ENCODE measurements at places on chromosomes 7 and 10. TPM values are rescaled to one million over a fixed set of nuclear protein-coding genes. Genes with fewer than 3 reads are reported as not detected.

DNA sequence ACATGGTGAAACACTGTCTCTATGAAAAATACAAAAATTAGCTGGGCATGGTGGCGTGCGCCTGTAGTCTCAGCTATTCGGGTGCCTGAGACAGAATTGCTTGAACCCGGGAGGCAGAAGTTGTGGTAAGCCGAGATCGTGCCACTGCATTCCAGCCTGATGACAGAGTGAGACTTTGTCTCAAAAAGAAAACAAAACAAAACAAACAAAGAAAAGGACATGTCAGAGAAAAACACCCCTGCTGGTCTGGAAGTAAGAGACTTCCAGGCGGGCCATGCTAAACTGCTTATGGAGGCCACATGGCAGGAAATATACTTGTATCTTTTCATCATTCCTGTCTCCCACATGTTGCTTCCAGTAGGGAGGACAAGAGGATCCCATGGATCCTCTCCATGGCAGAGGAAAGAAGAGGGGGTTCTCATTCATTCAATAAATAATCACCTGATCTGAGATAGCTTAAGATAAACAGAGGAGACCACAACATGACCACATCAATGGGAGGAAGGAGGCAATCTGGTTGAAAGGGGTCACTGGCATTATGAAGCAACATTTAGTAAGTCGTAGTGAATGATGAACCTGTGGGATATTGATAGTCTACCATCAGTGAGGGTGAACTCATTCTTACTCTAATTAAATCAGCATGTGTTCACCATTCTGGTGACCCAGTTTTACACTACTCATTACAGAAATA lies 60.5 kb upstream of the ZNF138 start:
- no peak for DNase-seq
- no peaks in the 10 kb centered on the region for H3K27me3 ChIP-seq
- H3K27ac ChIP-seq: no peak overlapping the region

GRCh38 chr7:128356546-128357216 lies 4.8 kb downstream of the PRRT4 start:
- no peaks in the 10 kb centered on the region for H3K36me3 ChIP-seq
- no peak overlapping the region for H3K4me3 ChIP-seq
- no peaks in the 10 kb centered on the region for H3K4me1 ChIP-seq
- H3K27me3 ChIP-seq: peaks cover 87% of the 10 kb centered on the region
- DNase-seq: no peak

- no peaks in the 10 kb centered on the region for H3K36me3 ChIP-seq
- DNase-seq: no peak
- H3K27me3 ChIP-seq: no peaks in the 10 kb centered on the region
- H3K4me3 ChIP-seq: no peak overlapping the region
- H3K27ac ChIP-seq: no peak overlapping the region
- no peaks in the 10 kb centered on the region for H3K4me1 ChIP-seq
These were observed 42.6 kb downstream of the KIAA1217 start for GRCh38 chr10:24251547-24251946.

DNA sequence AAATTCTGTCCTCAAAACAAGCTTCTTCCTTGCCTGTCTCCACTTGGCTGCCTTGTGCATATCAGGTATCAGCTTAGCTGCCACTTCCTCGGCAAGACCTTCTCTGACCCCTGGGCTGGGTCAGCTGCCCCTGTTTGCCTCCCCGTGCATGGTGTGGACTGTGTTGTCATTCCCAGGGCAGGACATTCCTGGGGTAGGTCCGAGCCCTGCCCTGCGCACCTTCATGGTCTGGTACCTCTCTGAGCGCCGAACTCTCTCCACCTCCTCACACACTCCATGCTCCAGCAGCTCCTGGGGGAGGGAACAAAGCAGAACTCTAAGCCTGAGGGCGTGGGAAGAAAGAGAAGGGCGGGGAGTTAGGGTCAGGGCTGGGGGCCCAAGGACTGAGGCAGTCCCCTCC lies 3.8 kb downstream of the POLM start:
- no peak overlapping the region for H3K4me3 ChIP-seq
- H3K27me3 ChIP-seq: no peaks in the 10 kb centered on the region
- DNase-seq: no peak
- peaks cover 2% of the 10 kb centered on the region for H3K4me1 ChIP-seq
- H3K27ac ChIP-seq: no peak overlapping the region
- H3K36me3 ChIP-seq: peaks cover 52% of the 10 kb centered on the region

GRCh38 chr10:19730167-19730906 lies 85.9 kb upstream of the PLXDC2 start:
- DNase-seq: peak; percentile 68
- no peaks in the 10 kb centered on the region for H3K36me3 ChIP-seq
- no peak overlapping the region for H3K4me3 ChIP-seq
- H3K27me3 ChIP-seq: no peaks in the 10 kb centered on the region

DNA sequence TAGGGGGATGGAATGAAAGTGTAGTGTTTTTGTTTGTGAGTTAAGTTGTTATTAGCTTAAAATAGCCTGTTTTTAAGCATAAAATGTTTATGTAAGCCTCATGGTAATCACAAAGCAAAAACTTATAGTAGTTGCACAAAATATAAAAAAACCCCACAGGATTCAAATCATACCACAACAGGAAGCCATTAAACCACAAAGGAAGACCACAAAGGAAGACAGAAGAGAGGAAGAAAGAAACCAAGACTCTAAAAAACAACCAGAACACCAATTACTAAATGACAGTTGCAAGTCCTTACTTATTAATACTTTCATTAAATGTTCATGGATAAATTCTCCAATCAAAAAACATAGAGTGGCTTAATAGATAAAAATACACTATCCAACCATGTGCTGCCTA lies 63.6 kb downstream of the ANKRD7 start:
- no peaks in the 10 kb centered on the region for H3K4me1 ChIP-seq
- DNase-seq: no peak
- H3K27ac ChIP-seq: no peak overlapping the region
- H3K36me3 ChIP-seq: no peaks in the 10 kb centered on the region

DNA sequence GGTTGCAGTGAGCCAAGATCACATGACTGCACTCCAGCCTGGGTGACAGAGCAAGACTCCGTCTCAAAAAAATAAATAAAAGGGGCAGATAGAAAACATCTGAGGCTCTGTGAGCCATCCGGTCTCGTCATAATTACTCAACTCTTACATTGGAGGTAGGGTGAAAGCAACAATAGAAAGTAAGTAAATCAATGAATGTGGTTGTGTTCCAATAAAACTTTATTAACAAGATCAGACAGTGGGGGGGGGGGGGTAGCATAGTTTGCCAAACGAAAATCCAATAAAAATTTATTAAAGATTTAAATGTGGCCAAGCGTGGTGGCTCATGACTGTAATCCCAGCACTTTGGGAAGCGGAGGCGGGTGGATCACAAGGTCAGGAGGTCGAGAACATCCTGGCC lies 2.8 kb upstream of the ZFAND4 start:
- no peaks in the 10 kb centered on the region for H3K27me3 ChIP-seq
- H3K36me3 ChIP-seq: no peaks in the 10 kb centered on the region
- H3K4me3 ChIP-seq: no peak overlapping the region

DNA sequence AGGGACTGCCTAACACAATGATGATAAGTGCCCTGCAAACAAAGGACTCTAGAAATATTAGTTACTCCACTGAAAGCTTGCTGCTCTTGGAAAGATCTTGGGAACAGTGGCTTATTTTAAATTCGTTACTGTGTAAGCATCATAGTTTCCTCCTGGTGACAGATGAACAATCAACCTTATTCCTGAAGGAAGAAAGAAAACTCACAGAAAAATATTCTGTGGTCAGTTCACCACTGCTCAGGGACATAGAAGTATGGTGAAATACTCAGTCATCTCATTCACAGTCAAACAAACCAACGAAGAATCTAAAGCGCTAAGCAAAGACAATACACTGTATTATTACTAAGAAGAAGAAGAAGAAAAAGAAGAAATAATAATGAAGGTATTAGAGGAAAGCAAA lies 27.8 kb downstream of the MKX start:
- no peak overlapping the region for H3K27ac ChIP-seq
- H3K4me3 ChIP-seq: no peak overlapping the region
- no peaks in the 10 kb centered on the region for H3K36me3 ChIP-seq
- DNase-seq: no peak
- H3K4me1 ChIP-seq: peaks cover 19% of the 10 kb centered on the region

- H3K4me3 ChIP-seq: no peak overlapping the region
- peaks cover 35% of the 10 kb centered on the region for H3K27me3 ChIP-seq
- H3K27ac ChIP-seq: no peak overlapping the region
These were observed 658 bp downstream of the DMBT1 start for GRCh38 chr10:122561212-122561611.

DNA sequence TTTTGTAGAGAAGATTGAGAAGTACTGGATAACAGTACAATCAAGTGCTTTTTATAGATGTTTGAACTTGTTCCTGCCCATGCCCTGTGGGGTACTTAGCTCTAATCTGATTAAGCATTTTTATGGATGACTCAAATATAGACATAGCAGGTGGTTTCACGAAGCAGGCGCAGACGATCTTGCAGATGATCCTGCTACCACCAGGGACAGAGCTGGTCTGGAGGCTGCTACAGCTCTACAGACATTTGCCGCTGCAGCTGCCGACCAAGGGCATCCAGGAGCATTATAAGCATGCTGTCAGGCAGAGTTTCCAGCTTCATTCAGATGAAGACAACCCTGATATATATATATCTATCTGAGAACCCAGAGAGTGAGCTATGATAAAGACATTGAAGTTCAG lies 650.4 kb downstream of the NXPH1 start:
- no peak for DNase-seq
- no peak overlapping the region for H3K27ac ChIP-seq
- H3K36me3 ChIP-seq: no peaks in the 10 kb centered on the region
- no peak overlapping the region for H3K4me3 ChIP-seq

- H3K36me3 ChIP-seq: no peaks in the 10 kb centered on the region
- H3K4me1 ChIP-seq: no peaks in the 10 kb centered on the region
- peak; percentile 4 for DNase-seq
- H3K27ac ChIP-seq: no peak overlapping the region
- no peaks in the 10 kb centered on the region for H3K27me3 ChIP-seq
These were observed 244.3 kb upstream of the PHYHIPL start for GRCh38 chr10:58932126-58932525.

GRCh38 chr10:75400163-75400770 lies 1.3 kb downstream of the ZNF503 start:
- DNase-seq: no peak
- H3K27ac ChIP-seq: peak overlapping the region; percentile 100
- H3K27me3 ChIP-seq: 0 out of 2 replicates have a peak, but pooled peaks cover 3% of the 10 kb centered on the region
- peaks cover 7% of the 10 kb centered on the region for H3K4me1 ChIP-seq
- H3K4me3 ChIP-seq: peak overlapping the region; percentile 99

DNA sequence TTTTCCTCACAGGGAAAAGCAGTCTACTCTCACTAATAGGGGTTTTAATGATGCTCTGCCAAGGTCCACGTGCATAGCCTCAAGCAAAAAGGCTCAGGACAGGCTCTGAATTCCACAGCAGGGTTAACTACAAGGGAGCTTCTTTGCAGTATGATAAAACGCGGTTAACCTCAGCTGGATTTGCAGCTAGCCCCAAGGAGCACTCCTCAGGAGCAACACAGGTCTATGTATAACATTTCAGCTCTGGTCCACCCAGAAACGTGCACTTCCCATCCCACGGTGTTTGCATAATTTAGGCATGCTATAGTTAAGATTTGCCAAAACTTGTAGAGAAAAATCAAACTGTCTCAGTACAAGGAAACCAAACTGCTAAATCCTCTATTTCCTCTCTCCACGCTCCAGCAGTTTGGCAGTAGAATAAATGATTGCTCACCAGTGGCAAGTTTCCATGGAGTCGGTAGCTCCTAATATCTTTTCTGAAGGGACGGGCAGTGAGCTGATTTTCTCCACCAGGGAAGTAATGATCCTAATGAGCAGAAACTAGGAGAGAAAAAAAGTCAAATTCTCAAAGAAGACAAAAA lies 13.1 kb upstream of the ASB4 start:
- H3K36me3 ChIP-seq: no peaks in the 10 kb centered on the region
- peak; percentile 3 for DNase-seq

DNA sequence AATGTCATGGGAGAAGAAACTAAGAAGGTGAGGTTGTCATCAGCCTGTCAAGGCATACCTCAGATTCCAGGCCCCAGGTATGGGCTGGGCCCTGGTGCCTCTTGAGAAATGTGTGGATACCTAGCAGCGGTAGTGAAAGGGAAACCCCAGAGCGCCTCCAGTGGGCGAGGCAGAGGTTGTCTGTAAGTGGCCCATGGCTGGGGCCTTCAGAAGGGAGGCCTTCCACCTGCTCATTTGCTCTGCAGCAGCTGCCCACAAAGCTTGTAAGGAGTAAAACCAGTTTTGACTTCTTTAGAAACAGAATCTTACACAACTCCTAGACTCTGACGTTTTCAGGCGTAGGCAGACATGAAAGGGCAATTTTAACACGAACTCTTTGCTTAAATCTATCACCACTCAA lies 509.9 kb downstream of the PARD3 start:
- DNase-seq: no peak
- no peaks in the 10 kb centered on the region for H3K27me3 ChIP-seq
- H3K4me1 ChIP-seq: no peaks in the 10 kb centered on the region
- H3K36me3 ChIP-seq: no peaks in the 10 kb centered on the region
- no peak overlapping the region for H3K27ac ChIP-seq
- no peak overlapping the region for H3K4me3 ChIP-seq

DNA sequence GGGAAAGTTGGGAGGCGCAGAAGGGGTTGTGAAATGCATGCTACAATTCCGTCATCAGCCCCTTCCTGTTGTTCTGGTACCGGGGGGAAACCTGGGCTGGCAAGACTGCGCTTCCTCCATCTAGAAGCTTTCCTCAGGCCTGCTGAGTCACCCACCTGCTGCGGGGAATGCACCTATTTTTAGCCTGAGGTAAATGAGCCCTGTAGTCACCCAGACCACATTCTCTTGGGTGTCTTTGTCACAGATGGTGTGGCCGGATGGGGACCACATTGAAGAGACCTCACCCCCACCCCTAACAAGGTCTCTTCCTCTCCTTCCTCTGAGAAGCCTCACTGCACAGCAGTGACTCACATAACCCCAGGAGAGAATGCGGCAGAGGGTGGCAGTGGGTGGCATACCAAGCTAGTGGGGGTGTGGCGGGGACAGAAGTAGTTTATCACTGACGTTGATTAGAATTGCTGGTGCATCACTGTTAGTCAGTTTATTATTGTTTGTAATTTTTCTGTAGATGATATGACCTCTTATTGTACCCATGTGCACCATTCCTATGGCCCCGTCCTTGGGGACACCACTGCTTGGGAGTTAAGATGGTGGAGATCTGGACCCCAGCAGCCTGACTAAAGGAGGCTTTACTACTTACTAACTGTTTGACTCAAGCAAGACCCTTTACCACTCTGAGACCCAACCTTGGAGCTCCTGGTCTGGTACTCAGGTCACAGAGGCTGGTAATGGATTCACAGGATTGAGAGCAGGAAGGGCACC lies 83.0 kb upstream of the DUSP5 start:
- peaks cover 24% of the 10 kb centered on the region for H3K4me1 ChIP-seq
- no peaks in the 10 kb centered on the region for H3K36me3 ChIP-seq
- H3K27ac ChIP-seq: no peak overlapping the region
- no peaks in the 10 kb centered on the region for H3K27me3 ChIP-seq

- no peak overlapping the region for H3K27ac ChIP-seq
- peaks cover 17% of the 10 kb centered on the region for H3K27me3 ChIP-seq
- H3K36me3 ChIP-seq: no peaks in the 10 kb centered on the region
- H3K4me3 ChIP-seq: no peak overlapping the region
- H3K4me1 ChIP-seq: no peaks in the 10 kb centered on the region
These were observed 30.0 kb upstream of the SAMD9L start for GRCh38 chr7:93178213-93178612.

Gene ANKRD30A
- total RNA-seq: not detected

Gene ITPRID1
- not detected for total RNA-seq

Gene PTN
- 61.7 TPM for total RNA-seq

Gene ZPBP
- not detected for total RNA-seq
